Placental epithelial cell (primary cell): ENCODE measurements at places on chromosomes 11 and 22. TPM values are rescaled to one million over a fixed set of nuclear protein-coding genes. Genes with fewer than 3 reads are reported as not detected.

ANKK1 gene
- 1.6 and 2.0 TPM in 2 replicates for total RNA-seq

TSSC4 gene
- 36.5 and 60.1 TPM in 2 replicates for total RNA-seq

OR51G1 gene
- total RNA-seq, result not detected in 2 replicates

AMOTL1 gene
- total RNA-seq, result 145 and 237 TPM in 2 replicates

OVOL1 gene
- 1.3 and 2.0 TPM in 2 replicates for total RNA-seq

ZNRF3 gene
- 4.7 and 5.9 TPM in 2 replicates for total RNA-seq

ENTHD1 gene
- total RNA-seq, result not detected in 2 replicates

FOLH1 gene
- total RNA-seq, result not detected in 2 replicates

OR56A1 gene
- total RNA-seq, result not detected in 2 replicates

POU2AF2 gene
- total RNA-seq, result not detected in 2 replicates

PVALB gene
- not detected in 2 replicates for total RNA-seq

OR2AG1 gene
- total RNA-seq, result not detected in 2 replicates

DESI1 gene
- total RNA-seq, result 10.2 and 17.5 TPM in 2 replicates

OR4C13 gene
- total RNA-seq, result not detected in 2 replicates

UBE2L6 gene
- total RNA-seq, result 0.33 and 3.1 TPM in 2 replicates

MPZL2 gene
- 69.5 and 85.8 TPM in 2 replicates for total RNA-seq

UCP2 gene
- total RNA-seq, result 2.4 and 2.9 TPM in 2 replicates

CD3G gene
- not detected in 2 replicates for total RNA-seq

SAA1 gene
- not detected in 2 replicates for total RNA-seq

MUC5AC gene
- total RNA-seq, result under 0.01 TPM in 1 of 2 replicates, not detected in the other

ANKRD13D gene
- 28.1 and 42.4 TPM in 2 replicates for total RNA-seq

OR51B2 gene
- not detected in 2 replicates for total RNA-seq

TMEM121B gene
- under 0.01 TPM in 1 of 2 replicates, not detected in the other for total RNA-seq

TMX2 gene
- 49.9 and 57.9 TPM in 2 replicates for total RNA-seq

RAB6A gene
- 113 and 240 TPM in 2 replicates for total RNA-seq

MAJIN gene
- not detected in 2 replicates for total RNA-seq

DEUP1 gene
- 0.39 TPM in 1 of 2 replicates, not detected in the other for total RNA-seq

CNTF gene
- total RNA-seq, result 1.6 and 2.5 TPM in 2 replicates

TUB gene
- 5.5 and 6.0 TPM in 2 replicates for total RNA-seq

HORMAD2 gene
- total RNA-seq, result 0.39 TPM in 1 of 2 replicates, not detected in the other

KRTAP5-8 gene
- not detected in 2 replicates for total RNA-seq

SLC22A25 gene
- total RNA-seq, result not detected in 2 replicates

CALCA gene
- not detected in 2 replicates for total RNA-seq

TTC36 gene
- 1.2 and 2.7 TPM in 2 replicates for total RNA-seq

PDE3B gene
- total RNA-seq, result under 0.01 and 0.11 TPM in 2 replicates
